Stimulated activated CD8-positive, alpha-beta memory T cell treated with anti-CD3 and anti-CD28 coated beads, Interleukin-4, amount 100 ng/mL, for 48 hours (primary cell): ENCODE measurements at places on chromosomes 11 and 22.
A peak's percentile ranks its signal among the peaks of the same experiment; 100 is the strongest.

DNA sequence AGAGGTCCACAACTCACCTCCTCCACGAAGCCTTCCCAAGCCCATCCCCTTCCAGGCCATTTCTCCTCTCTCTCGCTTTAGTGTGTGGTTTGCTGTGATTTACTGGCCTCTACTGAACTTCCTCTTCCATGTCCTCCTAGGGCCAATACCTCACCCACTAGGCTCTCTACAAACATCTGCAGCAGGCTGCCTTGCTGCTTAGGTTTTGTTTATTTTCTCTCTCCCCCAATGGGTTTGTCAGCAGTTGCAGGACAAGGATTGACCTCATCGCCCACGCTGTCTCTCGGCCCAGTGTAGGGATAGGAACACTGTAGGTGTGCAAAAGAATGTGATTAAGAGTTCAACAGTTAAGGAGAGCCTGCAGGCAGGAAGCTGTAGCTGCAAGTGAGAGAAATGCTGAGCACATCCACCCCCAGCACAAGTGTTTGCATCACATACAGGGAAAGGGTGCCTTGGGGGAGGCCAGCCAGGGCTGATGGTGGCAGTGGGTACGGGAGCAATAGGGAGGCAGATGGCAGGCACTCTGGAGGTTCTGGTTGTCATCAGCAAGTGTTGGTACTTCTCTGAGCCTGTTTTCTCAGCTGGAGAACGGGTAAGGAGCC, 1.4 kb downstream of the PC start:
- DNase-seq, result no peak

GRCh38 chr11:23540101-23540561, 679.9 kb upstream of the CCDC179 start:
- DNase-seq, result no peak

- DNase-seq, result peak; percentile 48
Measured at GRCh38 chr22:33923660-33924246, 3.5 kb upstream of the LARGE1 start.

DNA sequence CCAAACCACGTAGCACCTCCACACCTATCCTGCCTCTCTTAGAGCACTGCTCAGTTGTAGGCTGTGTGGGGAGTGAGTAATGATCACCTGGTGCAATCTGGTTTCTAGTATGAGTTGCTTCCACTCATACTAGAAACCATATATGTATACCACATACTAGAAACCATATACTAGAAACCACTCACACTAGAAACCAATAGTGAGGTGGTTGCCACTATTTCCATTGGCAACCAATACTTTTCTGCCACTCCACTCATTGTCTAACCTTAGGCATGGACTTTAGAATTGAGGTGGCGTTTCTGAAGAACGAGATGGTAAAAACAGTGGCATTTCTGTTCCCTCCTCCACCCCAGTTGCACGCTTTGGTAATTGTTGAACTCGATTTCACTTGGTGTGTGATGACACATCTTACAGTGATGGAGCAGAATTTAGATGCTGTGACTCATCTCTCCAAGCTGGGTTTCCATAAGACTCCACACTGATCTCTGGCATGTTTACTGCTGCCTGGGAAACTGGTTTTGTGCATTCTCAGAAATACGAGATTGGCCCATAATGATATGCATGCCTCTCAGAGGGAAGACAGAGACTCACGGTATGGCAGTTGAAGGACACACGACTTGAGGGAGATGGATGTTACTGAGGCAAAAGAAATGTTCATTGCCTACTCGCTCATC, 82.9 kb downstream of the KIRREL3 start:
- peak; percentile 24 for DNase-seq

DNA sequence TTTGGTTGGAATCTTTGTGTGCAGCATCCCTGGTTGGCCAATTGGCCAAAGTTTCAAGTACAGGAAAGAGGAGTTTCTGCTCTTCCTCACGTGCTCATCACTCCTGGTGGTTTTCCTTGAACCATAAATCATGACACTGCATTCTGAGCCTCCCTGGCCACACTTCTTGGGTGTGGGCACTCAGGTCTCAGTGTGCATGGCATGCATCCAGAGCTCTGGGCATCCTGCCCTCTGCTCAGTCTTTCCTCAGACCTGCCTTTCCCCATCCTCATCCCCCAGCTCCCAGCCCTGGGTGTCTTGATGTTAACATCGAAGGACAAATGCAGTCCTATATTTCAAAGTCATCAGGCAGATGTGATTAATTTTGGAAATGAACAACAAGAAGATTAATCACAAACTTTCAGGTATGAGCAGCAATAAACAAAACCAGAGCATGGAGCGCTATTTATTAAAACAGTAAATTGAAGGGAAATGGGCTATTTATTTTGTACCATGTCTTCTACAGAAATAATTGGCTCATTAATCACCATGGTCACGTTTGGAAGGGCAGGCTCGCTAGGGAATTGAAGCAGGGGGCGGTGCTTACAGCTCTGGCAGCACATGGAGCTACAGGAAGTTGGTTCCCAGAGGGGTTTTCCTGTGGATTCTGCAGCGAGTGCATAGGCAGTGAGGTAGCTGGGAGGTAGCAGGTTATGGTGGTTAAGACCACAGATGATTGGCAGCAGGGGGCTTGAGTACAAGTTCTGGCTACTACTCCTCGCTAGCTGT, 89.6 kb downstream of the CSNK2A3 start:
- DNase-seq, result no peak

GRCh38 chr11:44780940-44781631, 54.3 kb downstream of the TSPAN18 start:
- no peak for DNase-seq

DNA sequence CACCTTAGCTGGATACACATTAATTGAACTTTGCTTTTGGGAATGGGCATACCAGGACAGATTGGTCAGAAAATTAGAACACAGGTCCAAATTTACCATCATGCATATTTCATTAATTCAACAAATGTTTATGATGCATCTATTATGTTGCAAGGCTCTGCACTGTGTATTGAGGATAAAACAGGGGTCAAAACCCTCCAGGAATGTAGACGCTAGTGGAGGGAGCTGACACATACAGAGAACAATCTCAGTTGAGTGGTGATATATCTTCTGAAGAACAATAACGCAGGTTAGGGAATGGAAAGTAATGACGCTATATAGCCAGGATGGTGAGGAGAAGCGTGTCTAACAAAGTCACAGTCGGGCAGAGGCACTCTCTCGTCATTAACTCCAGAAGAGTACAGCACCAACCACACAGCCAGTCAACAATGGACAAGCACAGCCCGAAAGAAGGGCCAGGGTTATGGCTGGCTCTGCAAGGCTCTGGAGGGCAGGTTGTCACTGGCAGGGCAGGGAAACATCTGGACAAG, 3.8 kb downstream of the FLI1 start:
- no peak for DNase-seq

DNA sequence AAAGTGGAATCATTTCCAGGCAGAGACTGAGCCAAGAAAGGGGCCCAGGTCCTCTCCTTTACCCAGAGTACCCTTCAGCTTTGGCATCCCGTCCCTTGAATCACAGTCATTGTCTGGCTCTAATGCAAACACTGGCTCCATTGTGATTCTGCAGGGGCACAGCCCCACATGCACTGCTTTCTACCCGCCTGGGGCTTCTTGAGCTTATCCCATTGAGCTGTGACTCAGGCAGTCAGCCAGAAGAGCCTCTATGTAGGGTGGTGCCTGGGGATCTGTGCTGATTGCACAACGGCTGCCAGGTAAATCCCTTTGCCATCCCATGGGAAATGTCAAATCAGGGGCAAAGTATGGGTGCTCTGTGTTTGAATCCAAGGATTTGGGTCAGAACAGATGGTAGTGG, 88.9 kb downstream of the RASSF10 start:
- no peak for DNase-seq

GRCh38 chr22:50136581-50137015, 33.9 kb upstream of the PANX2 start:
- no peak for DNase-seq

DNA sequence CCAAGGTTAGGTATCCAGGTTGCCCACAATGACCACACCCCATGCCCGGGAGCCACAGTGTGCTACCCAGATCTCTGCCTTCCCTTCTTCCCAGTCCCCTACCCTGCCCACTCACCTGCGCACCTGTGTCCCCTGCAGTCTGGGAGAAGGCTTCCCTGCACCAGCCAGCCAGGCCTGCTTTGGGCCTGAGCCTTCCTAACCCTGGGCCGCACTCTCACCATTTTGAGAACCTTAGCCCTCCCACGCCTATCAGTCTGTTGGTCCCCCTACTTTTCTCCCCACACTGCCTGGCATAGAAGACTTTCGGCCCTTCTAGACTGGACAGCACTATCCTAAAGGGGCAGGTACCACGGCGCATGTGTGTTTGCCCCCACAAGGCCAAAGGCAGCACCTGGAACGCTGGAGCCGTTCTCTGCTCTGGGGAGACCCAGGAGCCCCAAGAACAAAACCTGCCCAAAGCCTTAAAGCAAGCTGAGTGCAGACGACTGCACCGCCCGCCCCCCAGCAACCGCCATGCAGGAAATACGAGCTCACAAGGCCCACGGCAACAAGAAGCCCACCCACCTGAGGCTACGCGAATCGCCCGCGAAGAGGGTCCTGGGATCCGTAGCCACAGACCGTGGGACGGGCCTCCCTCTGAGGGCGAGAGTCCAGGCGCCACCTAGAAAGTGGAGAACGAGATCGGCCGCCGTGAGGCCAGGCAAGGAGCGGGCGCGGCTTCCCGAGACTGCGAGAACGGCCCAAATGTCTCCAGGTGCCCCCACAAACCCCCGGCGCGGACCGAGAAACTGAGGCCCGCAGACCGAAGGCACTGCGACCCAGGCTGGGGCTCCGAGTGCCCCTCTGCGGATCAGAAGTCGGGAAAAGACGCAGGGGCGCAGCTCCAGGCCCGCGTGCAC, 546 bp downstream of the GNB1L start:
- peak; percentile 39 for DNase-seq

GRCh38 chr11:115643549-115644270, 139.5 kb upstream of the CADM1 start:
- DNase-seq, result no peak

- no peak for DNase-seq
Measured at GRCh38 chr11:33652930-33653329, 47.7 kb downstream of the C11orf91 start.

DNA sequence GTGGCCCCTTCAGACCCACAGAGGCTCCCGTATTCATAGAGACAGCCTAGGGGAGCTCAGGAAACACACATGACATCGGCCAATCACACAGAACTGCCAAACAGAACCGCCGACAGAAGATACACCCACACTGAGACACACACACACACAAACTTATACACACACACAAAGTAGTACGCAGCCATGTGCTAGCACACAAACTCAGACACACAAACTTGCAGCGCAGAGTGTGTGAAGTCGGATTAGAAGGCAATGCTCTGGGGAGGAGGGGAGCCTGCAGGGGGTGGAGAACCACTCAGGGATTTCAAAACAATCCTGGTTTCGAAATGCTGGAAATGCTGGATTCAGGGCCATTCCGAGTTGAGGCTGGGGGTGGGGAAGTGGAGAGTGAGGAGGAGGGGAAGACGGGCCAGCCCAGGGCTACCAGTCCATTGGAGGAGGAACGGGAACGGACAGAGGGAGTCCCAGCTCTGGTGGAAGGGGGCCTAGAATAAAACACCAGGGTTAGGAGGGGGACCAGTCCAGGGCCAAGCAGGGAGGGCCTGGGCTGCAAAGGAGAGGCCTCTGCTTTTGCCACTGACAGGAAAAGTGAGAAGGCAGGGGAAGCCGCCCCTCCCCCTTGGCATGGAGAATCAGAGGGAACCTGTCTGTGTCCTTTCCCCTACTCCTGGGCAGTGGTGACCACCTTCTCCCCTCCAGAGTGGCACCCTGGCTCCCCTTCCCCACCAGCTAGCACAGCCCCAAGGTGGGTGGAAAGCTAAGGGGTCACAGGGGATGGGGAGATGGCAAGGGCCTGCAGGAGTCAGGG, 4.4 kb downstream of the BCL9L start:
- no peak for DNase-seq
